ENCODE measurements at places on chromosomes 2 and 18.

GRCh38 chr18:57466745-57467409 is 31.7 kb downstream of the ONECUT2 start:
- no peak for DNase-seq

- no peak for DNase-seq
Measured at GRCh38 chr2:45897842-45898241, 246.4 kb downstream of the PRKCE start.

DNA sequence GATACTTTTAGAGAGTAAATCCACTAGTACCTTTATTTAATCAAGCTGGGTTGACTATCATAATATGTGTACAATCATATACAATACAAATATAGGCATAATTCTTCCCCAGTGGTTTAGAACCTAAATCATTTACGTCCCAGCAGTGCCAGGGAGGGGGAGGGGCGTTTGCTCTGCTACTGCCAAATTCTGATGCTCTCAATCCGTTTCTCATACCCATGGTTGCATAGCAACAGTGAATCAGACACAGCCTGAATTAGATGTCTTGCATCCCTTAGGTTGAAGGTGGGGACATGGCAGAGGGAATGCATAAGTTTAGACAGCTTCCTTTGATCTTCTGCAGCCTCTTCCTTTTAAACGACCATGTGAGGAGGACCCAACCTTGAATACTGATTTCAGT is 135.4 kb downstream of the ABCA12 start:
- DNase-seq, result no peak

GRCh38 chr18:76136701-76137100 is 358.3 kb downstream of the ZNF516 start:
- no peak for DNase-seq

GRCh38 chr18:45571714-45572113 is 43.6 kb upstream of the SLC14A2 start:
- DNase-seq, result no peak

- no peak for DNase-seq
Measured at GRCh38 chr2:41242001-41242331, 790.1 kb upstream of the SLC8A1 start.

DNA sequence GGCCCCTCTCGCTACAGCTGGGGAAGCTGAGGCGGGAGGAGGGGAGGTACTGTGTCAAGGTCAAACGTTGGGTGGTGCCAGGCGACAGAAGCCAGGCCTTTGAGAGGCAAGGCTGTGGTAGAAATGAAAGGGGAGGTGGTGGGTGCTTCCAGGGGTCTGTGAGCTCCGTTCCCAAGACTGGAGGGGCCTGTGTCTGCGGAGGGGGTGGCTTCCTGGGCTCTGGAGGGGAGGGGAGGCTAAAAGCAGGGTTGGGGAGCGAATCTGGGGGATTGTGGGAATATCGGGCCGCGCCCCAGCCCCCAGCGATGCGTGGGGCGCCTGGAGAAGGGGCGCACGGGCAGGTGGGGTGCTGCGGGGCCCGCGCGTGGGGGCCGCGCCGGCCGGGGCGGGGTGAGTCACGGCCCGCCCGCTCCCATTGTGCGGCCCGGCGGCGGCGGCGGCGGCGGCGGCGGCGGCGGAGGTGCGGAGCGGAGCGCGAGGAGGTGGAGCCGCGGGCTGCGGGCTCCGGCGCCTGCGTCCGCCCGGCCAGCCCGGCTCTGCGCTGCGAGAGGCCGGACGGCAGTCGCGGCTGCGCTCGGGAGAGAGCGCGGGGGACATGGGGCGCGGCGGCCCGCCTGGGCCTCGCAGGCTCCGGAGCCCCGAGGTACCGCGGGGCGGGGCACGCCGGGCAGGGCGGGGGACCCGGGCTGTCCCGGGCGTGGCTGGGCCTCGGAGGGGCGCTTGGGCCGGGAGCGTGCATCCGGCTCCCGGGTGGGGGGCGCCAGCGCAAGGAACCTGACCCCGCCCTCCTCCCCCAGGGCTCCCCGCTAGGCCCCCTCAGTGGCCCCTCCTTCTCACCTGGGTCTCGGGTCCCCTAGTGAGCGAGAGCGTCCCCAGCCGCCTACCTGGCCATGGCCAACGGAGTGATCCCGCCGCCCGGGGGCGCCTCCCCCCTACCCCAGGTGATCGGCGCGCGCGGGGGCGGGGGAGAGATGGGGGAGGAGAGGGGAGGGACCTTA is at the start of gene SLC4A3:
Gene SLC4A3, plus strand, starts transcription at position 528 of the 998 bp plus-strand sequence. Its CDS starts 363 bp downstream, at position 891.
- no peak for DNase-seq

- DNase-seq, result no peak
Measured at GRCh38 chr2:127270663-127271062, 23.3 kb downstream of the ERCC3 start.

- no peak for DNase-seq
Measured at GRCh38 chr18:78080081-78080480, 830.4 kb downstream of the GALR1 start.

DNA sequence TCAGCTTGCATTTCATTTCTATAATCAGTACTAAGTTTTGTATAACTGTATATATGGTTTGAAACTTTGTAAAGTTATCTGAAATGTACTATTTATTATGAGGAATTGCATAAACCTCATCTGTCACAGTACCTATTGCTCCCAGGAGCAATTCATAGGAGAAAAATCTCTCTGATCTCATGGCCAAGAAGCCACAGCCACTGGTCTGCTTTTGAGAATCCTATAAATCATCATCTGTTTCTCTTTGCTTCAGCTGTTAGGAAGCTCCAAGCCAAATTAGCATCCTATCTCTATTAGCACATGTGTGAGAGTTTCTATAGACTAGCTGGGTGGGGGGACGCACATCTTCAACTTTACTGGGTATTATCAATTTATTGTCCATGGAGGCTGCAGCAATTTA is 210.3 kb downstream of the CYP26B1 start:
- no peak for DNase-seq

- DNase-seq, result no peak
Measured at GRCh38 chr2:143847257-143847656, 672.7 kb downstream of the ZEB2 start.

GRCh38 chr2:96683972-96684820 is 41.6 kb downstream of the FER1L5 start:
- no peak for DNase-seq

DNA sequence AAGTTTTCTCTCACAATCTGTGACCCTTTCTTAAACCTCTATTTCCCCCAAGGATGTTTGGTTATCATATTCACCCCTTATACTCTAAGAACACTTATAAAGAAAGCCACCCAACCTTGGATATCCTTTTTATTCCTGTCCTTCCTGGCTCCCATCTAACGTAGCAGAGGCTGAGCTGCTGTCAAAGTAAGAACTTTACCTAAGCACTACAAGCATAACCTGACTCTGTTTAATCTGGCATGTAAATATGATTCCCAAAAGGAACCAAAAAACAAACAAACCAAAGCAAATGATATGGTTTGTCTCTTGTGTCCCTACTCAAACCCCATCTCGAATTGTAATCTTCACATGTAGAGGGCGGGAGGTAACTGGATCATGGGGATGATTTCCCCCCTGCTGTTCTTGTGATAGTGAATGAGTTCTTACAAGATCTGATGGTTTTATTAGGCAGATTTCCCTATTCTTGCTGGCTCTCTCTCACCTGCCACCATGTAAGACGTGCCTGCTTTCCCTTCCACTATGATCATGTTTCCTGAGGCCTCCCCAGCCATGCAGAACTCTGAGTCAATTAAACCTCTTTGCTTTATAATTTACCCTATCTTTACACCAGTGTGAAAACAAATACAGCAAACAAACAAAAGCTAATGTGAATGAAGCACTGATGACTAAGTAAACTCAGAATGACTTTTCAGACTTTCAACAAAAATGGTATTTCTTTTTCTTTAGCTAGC is 72.7 kb upstream of the SPOPL start:
- no peak for DNase-seq

- DNase-seq, result no peak
Measured at GRCh38 chr2:109380502-109381326, 233.1 kb downstream of the SEPTIN10 start.

- no peak for DNase-seq
Measured at GRCh38 chr18:59846814-59847490, 52.8 kb upstream of the PMAIP1 start.

- DNase-seq, result no peak
Measured at GRCh38 chr2:128440666-128441340, 122.1 kb upstream of the HS6ST1 start.

DNA sequence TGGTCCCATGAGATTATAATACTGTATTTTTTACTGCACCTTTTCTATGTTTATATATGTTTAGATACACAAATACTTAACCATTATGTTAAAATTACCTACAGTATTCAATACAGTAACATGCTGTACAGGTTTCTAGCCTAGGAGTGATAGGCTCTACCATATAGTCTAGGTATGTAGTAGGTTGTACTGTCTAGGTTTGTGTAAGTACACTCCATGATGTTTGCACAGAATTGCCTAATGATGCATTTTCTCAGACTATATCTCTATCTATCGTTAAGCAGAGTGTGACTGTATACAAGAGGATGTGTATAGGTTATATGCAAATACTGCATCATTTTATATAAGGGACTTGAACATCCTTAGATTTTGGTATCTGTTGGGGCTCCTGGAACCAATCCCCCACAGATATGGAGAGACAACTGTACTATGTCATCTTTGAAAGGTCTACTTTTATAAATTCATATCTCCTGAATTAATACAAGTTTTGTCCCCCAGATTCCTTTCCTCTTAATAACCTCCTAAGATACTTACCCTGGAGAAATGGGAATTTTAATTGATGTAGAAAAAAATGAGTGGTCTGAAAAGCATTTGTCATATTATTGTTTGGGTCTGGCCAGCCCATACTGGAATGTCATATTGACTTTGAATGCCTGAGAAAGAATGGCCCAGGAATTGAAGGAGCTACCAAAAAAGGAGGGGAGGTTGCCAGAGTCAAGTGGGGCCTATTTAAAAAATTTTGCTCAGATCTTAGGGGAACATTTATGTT is 36.6 kb downstream of the EHBP1 start:
- DNase-seq, result no peak

GRCh38 chr2:234839285-234839684 is 112.5 kb upstream of the SH3BP4 start:
- DNase-seq, result no peak

GRCh38 chr2:239288951-239289511 is 111.8 kb downstream of the HDAC4 start:
- DNase-seq, result no peak

GRCh38 chr18:63301434-63301833 is 18.1 kb downstream of the BCL2 start:
- no peak for DNase-seq

DNA sequence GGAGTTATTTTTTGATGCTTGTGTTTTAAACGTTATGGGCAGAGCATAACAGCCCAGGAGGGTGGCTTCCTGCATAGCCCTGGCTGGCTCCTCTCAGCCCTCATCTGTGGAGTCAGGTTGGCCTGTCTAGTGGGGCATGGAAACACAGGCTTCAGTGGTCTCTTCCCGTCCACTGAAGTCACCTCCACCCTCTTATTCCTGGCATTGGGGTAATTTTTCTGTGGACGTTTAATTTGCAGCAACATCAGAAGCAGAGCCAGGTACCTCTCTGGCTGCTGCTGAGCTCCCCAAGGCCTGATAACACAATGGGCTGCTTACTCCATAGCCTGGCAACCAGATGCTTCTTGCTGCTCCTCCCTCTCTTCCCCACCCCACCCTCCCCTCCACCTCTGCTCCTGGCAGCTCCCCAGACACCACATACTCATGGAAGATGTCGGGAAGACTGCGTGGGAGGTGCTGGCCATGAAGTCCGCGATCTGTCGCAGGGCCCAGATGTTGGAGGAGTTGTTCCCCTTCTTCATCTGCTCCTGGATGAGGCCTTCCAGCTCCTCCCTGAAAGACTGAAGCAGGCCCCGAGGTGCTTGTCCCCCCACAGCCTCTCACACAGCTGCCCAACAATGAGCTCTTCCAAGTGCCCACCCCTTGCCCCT is 64.0 kb downstream of the ADD2 start:
- DNase-seq, result no peak

- no peak for DNase-seq
Measured at GRCh38 chr2:170369894-170370293, 191.9 kb downstream of the MYO3B start.

- DNase-seq, result no peak
Measured at GRCh38 chr2:197191940-197192322, 118.6 kb downstream of the ANKRD44 start.

GRCh38 chr2:61853086-61853846 is 594 bp downstream of the FAM161A start:
- no peak for DNase-seq

- no peak for DNase-seq
Measured at GRCh38 chr18:5717256-5717655, 173.5 kb upstream of the EPB41L3 start.

GRCh38 chr2:187453078-187453641 is 5.1 kb upstream of the CALCRL start:
- DNase-seq, result no peak

GRCh38 chr2:128442053-128442751 is 123.5 kb upstream of the HS6ST1 start:
- DNase-seq, result no peak

DNA sequence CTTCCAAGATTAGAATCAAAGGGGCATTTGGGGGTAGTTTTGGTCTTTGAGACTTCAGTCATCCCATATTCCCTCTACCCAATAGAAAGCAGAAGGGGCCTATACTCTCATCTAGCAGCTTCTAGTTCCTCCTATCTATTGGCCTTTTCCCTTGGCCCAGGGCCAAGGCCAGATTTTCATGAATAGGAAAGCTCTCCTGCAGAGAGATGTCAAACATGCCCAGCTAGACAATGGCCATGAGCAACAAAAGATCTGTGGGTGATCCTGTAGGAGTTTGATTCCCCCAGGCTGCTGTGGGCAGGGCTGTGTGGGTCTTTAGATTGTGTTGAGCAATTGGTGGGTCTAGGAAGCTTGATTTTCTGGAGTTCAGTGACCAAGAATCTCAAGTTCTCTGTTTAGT is 2.9 kb upstream of the ADCYAP1 start:
- no peak for DNase-seq

DNA sequence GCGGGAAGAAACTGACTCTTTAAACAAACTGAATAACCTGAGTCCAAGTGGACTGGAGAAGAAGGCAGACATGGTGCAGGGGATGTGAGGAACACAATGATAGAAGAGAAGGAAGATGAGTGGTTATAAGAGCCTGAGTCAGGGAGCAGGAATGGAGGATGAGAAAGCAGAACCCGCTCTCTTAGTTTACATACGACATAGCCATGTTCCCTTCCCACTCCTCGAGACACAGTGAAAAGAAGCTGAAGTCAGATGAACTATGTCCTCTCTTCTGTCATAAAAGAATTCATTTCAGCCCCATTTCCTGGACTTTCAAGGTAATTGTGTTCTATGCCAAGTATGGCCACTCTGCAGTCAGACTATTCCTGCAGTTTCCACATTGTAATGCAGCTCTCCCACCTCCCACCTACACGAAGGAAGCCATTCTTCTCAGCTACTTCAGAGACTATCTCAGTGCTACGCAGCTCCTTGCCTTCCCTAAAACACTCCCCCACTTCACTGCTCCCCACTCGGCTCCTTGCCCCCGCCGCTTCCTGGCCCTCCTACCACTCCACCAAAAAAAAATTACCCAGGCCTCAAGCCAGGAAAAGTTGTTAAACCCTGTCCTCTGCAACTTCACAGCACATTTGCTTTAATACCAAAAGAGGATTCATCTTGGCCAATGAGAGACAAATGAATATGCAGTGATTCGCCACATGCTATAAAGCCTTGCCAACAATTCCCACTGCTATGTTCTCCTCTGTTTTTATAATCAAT is 323.4 kb upstream of the EPHA4 start:
- DNase-seq, result no peak

GRCh38 chr2:8049176-8049575 is 632.7 kb upstream of the ID2 start:
- no peak for DNase-seq

Measured in stimulated activated CD8-positive, alpha-beta memory T cell treated with anti-CD3 and anti-CD28 coated beads, Interleukin-4, amount 100 ng/mL, for 1 hour (primary cell).